ENCODE measurements at places on chromosomes 6 and 20.

GRCh38 chr6:154625721-154626120 lies 107.5 kb upstream of the SCAF8 start:
- DNase-seq, result no peak

DNA sequence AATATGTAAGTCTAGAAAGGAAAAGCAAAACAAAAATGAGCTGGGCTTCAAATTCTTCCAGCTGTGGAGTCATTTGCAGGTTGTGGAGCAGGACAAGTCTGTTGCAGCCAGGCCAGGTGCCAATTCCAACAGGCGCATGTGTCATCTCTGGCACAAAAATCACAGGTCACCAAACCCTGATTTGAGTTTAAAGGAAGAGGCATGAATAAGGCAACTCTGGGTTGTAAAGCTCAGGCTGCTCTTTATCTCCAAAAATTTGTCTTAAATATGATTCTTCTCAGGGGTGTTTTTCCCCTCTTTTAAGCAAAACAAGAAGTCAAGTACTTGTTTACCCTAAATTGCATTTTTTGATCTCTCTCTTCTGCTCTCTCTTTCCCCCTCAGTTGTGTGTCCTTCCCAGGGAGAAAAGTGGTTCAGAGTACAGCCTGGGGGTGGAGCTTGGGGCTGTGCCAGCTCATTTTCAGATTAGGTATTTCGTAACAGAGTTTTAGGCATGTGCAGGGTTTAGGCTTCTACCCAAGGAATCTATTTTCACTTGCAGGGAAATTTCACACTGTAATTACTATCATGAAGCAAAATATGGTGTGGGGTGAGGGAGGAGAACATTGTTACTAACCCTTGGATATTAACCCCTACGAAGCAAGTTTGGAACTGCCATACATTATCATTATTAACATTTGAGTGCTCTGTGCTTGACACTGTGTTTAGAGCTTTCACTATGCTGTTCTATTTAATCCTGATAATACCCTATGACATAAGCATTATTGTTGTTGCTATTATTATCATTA lies 8.3 kb upstream of the NCOA3 start:
- DNase-seq, result peak; percentile 40

DNA sequence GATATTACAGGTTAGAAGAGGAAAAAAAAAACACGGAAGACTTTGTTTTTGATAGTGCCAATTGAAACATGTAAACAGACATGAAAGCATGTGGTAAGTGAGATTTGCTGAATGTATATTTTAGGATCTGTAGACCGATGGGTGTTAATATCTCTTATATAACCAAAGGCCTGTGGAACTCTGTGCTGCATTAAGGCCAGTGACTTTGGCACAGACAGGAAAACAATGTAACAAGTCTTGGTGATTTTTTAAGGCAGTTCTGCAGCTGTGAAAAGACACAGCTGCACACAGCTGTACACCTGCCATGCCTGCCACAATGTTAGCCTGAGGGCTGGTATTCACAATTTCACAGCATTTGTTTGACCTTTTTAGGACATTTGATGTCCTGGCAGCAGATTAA lies 6.1 kb downstream of the SOBP start:
- no peak for DNase-seq

DNA sequence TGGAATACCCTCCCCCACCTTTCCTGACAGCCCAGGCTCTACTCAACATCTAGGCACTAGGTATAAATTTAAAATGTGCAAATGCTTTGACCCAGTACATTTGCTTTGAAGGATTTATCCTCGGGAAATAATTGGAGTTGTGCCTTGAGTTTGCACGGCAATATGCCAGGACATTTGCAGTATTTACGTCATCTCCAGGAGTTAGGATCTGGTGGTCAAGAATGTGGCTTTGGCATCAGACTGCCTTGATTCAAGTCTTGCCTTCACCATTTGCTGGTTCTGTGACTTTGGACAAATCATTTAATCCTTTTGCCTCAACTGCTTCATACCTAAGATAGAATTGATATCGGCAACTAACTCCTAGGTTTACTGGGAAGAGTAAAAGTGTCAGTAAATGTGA lies 169.6 kb downstream of the PLCB1 start:
- DNase-seq, result no peak

GRCh38 chr6:89317067-89317466 lies 2.0 kb upstream of the GABRR2 start:
- no peak for DNase-seq

DNA sequence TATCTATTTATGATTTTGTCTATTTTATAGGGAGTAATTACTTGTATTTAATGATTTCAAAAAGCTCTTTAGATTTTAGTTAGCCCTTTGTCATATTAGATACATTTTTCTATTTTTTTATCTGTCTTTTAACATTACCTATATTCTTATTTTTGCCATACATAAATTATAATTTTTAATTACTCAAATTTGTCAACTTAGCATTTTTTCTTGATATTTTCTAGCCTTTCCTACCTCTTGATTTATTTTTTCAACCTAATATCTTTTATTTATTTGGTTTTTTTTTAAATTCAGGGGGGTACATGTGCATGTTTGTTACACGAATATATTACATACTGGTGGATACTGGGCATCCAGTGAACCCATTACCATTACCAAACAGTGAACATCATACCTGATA lies 114.3 kb upstream of the F13A1 start:
- DNase-seq, result no peak

- no peak for DNase-seq
These were observed 23.6 kb downstream of the THEMIS start for GRCh38 chr6:127877231-127877630.

Data from DMS153 (cell line).